Stimulated activated CD8-positive, alpha-beta memory T cell treated with anti-CD3 and anti-CD28 coated beads, Interleukin-12 subunit alpha, Interleukin-12 subunit beta, amount 100 ng/mL, for 4 hours (primary cell): ENCODE measurements at places on chromosomes 2 and 18.

GRCh38 chr2:37477921-37478320, 133.5 kb downstream of the QPCT start:
- DNase-seq = no peak

- no peak for DNase-seq
Measured at GRCh38 chr2:4291430-4291829, 588.1 kb downstream of the DCDC2C start.

DNA sequence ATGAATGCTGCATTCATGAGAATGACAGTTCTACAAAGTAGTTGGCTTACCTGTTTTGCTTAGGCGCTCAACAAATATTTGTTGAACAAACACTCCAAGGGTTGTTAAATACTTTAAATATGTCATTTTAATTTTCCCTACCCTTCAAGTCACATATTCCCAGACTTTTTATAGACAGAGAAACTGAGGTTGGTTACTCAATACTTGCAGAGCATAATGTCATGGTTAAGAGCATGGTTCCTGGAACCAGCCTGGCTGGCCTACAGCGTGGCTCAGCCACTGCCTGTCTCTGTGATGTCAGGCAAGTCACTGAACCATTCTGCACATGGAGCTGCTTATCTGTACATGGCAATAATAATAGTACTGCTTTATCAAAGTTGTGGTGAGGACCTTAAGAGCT, 120.0 kb upstream of the STK17B start:
- no peak for DNase-seq

DNA sequence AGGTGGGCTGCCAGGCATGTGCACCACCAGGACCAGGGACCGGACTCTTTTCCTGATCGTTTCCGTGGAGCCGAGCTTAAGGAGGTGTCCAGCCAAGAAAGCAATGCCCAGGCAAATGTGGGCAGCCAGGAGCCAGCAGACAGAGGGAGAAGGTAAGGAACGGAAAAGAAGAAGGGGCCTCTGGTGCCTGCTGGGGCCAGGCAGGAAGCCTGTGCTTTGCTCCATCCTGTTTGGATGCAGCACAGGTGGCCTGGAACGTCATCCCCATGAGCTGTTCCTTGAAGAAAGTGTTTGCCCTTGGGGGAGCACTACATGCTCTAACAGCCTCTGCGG, 33.9 kb downstream of the CNGA3 start:
- DNase-seq = no peak

DNA sequence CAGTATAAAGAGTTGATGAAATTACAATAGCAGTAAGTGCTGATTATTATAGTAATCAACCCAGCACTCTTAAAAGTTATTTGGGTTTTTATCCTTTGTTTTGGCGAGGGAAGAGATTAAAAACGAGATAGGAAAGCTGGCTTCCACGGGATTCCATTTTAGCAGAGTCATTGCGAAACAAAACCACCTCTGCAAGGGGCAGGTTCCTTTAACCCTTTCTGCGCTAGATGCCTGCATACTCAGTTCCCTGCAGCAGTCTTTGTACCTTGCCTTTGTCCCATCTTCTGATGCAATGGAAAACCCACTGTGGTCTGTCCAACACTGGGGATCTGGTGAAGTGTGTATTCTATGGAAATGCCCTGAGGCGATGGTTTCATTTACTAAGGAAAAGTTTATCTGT, 2.7 kb downstream of the YPEL5 start:
- no peak for DNase-seq

- DNase-seq = no peak
Measured at GRCh38 chr2:226488034-226488433, 311.6 kb downstream of the IRS1 start.

DNA sequence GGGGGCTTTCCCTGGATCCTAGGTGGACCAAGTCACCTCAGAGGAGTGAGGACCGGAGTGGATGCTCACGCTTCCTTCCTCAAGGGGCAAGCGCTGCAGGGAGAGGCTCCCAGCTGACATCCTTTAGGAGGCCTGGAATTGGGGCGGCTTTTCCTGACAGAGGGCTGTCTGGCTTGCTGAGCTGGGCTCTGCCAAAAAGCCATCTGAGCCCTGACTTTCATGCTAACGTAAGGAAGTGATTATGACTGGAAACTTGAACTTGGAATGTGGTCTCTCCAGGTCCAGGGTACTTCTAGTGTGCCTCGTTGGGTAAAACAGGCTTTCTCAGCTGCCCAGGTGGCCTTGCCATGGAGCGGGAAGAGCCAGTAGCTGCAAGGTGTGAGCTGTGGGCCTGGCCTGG, 268.3 kb upstream of the SPRED2 start:
- no peak for DNase-seq

GRCh38 chr2:240551811-240552210, 6.0 kb downstream of the ANKMY1 start:
- no peak for DNase-seq

DNA sequence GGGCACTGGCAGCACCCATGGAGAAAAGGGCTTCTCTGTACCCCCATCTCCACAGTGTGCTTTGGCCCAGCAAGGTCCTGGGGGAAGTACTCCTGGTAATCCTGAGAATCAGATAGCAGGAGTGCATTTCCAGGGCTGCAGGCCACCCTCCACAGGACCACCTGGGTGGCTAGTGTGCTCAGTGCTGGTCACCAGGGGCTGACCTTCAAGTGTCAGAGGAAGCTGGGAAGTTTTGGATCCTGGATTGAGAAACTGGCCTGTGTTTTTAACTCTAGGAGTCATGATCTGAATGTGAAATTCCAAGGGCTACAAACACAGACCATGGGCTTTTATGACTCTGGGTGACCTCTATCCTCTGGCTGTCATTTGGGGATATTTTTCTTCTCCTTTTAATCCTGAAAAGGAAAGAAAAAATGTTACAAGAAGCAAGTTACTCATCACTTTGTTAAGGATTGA, 9.3 kb downstream of the RHOB start:
- no peak for DNase-seq

DNA sequence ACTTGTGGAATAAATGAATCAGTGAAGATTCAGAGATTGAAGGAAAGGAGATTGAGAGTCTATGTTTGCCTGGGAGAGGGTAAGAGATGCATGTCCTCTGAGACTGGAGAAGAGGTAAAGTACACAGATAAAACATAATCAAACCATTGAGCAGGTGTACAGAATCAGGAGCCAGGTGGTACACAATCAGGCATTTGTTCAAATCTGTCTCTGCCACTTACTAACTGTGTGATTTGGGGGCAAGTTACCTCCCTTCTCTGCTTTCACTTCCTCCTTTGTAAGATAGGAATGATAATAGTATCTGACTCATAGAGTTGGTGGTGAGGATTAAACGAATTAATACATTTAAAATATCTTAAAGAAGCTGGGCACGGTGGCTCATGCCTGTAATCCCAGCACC, 94.0 kb downstream of the CDK15 start:
- DNase-seq = no peak

- no peak for DNase-seq
Measured at GRCh38 chr18:28177828-28178635, 1.1 kb upstream of the CDH2 start.

DNA sequence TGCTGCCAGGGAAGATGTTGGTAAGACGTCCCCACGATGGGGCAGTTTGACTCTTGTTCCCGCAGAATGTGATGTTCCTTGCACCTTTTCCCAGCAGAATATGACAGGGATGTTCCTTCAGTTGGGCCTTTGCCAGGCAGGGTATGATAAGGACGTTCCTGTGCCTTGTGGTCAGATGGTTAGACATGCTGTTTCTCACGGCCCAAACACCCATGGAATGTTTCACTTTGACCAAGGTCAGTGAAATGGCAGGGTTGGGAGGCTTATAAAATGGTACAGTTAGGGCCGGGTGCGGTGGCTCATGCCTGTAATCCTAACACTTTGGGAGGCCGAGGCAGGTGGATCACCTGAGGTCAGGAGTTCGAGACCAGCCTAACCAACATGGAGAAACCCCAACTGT, 40.3 kb upstream of the YPEL5 start:
- DNase-seq = no peak

- DNase-seq = peak; percentile 42
Measured at GRCh38 chr2:195535911-195536522, 121.0 kb upstream of the SLC39A10 start.

- no peak for DNase-seq
Measured at GRCh38 chr18:48661421-48661820, 122.6 kb downstream of the CTIF start.

DNA sequence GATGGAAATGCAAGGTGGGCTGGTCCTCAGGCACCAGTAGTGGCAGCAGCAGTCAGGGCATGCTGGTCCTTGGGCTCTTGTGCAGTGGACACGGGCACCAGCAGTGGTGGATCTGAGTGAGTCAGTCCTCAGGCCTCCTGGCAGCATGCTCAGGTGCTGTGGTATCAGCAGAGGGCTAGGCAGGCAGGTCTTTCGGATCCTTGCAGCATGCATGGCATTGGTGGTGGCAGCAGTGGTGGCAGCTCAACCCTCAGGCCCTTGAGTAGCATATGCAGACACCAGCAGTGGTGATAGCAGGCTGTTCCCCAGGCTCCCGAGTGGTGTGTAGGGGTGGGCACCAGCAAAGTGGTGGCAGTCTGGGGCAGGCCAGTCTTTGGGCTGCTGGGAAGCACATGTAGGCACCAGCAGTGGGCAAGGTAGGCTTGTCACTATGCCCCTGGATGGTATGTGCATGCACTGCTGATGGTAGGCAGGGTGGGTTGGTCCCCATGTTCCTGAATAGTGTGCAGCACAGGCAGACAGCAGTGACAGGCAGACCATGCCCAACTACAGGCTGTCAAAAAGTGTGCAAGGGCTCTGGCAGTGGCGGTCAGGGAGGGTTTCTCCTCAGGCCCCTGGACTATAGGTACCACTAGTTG, 606.0 kb downstream of the ADCYAP1 start:
- DNase-seq = no peak

GRCh38 chr2:183347969-183348368, 223.7 kb downstream of the NUP35 start:
- DNase-seq = no peak

GRCh38 chr2:72153026-72153791, 5.5 kb upstream of the CYP26B1 start:
- DNase-seq = no peak

GRCh38 chr2:177767768-177768167, 304.8 kb downstream of the PDE11A start:
- DNase-seq = no peak

DNA sequence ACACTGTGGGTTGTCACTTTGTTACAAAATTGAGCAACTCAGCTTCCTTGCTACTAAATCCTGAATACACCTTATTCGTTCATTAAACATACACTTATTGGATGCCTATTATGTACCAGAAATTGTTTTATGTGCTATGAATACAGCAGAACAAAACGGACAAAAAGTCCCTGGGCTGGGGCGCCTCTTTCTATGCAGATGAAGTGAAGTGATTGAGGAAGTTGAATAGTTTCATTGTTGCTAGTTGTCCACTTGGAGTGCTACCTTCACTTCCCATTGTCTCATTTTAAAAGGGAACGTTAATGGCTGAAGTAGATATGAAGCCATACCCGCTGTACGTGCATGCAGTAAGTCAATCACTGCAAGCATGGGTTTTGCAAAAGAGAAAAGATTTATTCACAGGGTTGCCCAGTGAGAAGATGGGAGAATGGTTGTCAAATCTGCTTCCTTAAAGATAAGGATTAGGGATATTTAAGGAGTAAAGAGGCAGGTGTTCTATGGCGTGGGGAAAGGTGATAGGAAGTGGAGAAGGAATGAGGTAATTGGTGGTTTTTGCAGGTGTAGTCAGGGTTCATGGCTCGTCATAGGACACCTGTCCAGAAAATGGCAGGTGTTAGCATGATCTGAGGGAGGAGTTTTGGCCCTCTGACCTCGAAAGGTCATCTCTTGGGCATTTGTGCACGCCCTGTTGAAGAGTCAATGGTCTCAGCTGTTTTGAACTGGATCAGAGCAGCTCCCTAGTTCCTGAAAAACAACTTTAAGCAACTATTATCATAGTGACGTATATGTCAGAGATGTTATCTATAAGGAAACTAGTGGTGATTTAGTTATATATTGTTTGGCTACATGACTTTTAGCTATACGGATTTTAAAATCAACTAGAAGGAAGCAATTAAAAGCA, 23.5 kb downstream of the TRPM8 start:
- DNase-seq = no peak

GRCh38 chr2:135227386-135227785, 175.3 kb downstream of the RAB3GAP1 start:
- no peak for DNase-seq

DNA sequence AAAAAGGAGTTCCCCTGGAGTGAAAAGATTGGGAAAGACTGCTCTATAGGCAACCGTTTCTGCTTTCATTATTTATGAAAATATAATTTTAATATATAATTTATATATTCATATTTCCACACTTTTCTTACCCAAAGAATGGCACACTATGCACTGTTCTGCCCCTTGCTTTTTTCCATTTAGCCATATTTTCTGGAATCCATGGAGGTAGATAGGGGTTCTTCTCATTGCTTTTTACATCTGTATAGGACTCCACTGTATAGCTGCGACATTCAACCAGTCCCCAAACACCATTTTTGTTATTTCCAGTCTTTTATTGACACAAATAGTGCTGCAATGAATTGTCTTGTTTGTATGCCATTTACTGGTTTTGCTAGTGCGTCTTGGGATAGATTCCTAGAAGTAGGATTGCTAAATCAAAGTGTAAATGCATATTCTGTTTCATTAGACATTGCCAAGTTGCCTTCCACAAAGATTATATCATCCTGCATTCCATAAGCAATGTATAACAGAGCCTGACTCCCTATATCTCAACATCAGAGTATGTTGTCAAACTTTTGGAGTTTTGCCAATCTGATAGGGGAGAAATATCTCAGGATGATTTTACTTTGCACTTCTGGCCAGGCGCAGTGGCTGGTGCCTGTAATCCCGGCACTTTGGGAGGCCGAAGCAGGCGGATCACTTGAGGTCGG, 26.6 kb upstream of the TCF7L1 start:
- DNase-seq = no peak

DNA sequence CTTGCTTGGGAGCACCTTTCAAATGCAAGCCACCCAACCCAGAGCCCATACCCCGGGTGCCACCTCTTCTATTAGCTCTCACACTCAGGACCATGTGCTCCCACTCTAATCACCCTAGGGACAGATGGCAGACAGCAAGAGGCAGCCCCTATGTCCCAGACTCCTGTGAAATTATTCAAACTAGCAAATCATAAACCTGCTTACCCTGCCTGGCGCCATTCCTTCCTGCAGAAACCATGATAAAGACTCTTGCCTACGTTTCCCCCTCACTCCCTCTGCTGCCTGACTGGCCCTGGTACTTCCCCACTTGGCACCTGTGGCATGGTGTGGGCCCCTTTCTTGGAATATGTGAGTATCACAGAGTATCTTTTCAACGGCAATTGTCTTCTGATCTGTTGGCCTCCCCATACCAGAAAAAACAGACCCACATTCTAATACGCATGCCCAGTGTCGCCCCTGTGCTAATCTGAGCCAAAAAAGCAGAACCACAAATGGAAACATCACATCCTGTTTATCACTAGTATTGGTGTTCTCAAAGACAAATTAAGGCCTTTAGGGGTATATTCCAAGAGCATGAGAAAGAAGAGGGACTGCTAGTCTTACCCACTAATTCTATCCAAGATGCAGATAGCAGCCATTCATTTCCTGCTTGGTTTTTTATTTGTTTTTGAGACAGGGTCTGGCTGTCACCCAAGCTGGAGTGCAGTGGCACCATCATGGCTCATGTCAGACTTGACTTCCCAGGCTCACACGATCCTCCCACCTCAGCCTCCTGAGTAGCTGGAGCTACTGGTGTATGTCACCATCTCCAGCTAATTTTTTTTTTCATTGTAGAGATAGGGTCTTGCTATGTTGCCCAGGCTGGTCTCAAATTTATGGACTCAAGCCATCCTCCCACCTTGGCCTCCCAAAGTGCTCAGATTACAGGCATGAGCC, 44.1 kb upstream of the TTC39C start:
- DNase-seq = peak; percentile 21
